H9 (cell line): ENCODE measurements at places on chromosomes 12 and 14. TPM values are rescaled to one million over a fixed set of nuclear protein-coding genes. Genes with fewer than 3 reads are reported as not detected.
A peak's percentile ranks its signal among the peaks of the same experiment; 100 is the strongest.

- no peaks in the 10 kb centered on the region for H3K27me3 ChIP-seq
- H3K27ac ChIP-seq, result no peak overlapping the region
- no peaks in the 10 kb centered on the region; the same call in 2 of the 3 replicates for H3K36me3 ChIP-seq
- peaks cover 4% of the 10 kb centered on the region; the same call in 1 of the 2 replicates for H3K4me1 ChIP-seq
- no peak overlapping the region for H3K4me3 ChIP-seq
- no peak for DNase-seq
Observed at GRCh38 chr14:26128931-26129671, 468.7 kb downstream of the NOVA1 start.

GRCh38 chr12:9760699-9761418, at the start of gene CD69:
Gene CD69, minus strand, starts transcription at chr12:9760901. Its CDS starts 81 bp downstream, at chr12:9760820.
- no peak for DNase-seq
- H3K4me1 ChIP-seq, result no peaks in the 10 kb centered on the region
- H3K27me3 ChIP-seq, result no peaks in the 10 kb centered on the region
- H3K27ac ChIP-seq, result no peak within 1 kb of the TSS
- no peaks in the 10 kb centered on the region for H3K36me3 ChIP-seq
- H3K4me3 ChIP-seq, result no peak within 1 kb of the TSS

Gene SERPINA3
- total RNA-seq, result not detected in 2 replicates

Gene ACSS3
- total RNA-seq, result 19.3 TPM in 2 replicates

GRCh38 chr14:75476274-75476995, 45.8 kb upstream of the BATF start:
- H3K4me3 ChIP-seq, result no peak overlapping the region
- peak; percentile 54 for DNase-seq
- no peak overlapping the region for H3K27ac ChIP-seq
- H3K4me1 ChIP-seq, result peaks cover 3% of the 10 kb centered on the region; the same call in 1 of the 2 replicates
- no peaks in the 10 kb centered on the region for H3K27me3 ChIP-seq
- peaks cover 6% of the 10 kb centered on the region for H3K36me3 ChIP-seq

Gene PROX2
- not detected in 2 replicates for total RNA-seq

Gene SUSD6
- total RNA-seq, result 3.6 and 3.7 TPM in 2 replicates

Gene MANSC1
- 9.1 and 9.8 TPM in 2 replicates for total RNA-seq

DNA sequence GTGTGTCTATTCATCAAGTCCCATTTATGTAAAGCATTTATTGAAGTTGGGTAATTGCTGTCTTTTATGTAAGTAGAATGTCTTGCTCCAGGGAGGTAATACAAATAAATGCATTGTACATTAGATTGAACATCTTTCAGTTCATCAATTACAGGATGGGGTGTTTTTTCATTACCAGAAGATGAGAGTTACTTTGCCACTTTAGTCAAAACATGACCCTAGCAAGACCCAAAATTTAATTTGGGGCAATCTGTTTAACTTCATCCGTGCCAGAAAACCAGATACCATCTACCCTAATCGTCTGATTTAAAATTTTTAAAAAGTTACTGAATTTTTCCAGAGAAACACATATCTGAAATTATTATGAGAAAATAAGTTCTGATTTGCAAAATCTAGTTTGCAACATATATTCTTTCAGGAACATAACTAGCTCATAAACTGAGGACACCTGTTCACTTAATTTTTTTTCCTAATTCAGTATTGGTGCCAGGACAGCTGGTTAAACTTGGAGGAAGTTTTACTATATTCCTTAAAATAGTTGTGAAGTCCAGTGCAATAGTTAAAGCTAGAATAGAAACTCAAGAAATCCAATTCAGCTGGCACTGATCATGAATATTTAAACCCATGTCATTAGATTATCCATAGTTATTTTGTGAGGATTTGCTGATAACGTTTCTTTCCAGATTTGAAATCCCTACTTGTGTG, 114.5 kb downstream of the SRGAP1 start:
- no peak for DNase-seq
- no peaks in the 10 kb centered on the region for H3K27me3 ChIP-seq

DNA sequence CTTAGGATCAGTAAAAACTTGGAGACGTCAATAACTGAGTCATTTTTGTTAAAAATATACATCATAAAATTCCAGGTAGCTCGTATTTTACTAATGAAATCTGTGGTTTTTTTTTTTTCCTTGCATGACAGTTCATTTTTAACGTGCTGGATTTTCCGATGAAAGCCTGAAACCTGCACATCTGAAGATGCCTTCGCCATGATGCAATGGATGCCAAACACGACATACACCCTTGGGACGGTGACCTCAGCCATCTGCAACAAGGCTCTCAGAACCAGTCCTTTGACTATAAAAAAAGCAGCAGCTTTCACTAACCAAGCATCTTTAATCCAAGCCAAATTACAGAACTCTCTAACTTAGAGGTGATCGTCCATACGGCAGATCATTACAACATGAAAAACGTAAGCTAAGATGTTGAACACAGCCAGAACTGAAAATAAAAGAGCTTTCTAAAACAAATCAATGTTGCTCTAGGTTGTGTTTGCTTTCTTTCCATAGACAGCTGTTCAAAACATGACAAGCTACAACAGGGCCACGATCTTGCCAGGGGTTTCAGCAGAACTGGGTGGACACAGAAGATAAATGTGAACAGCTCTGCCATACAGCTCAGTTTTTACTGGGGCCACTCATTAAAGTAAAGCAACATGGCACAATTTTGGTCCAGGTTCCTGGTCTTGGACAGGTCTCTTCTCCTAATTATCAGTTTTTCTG, 7.8 kb downstream of the NIN start:
- peaks cover 4% of the 10 kb centered on the region for H3K36me3 ChIP-seq
- peaks cover 21% of the 10 kb centered on the region for H3K27me3 ChIP-seq
- H3K4me3 ChIP-seq, result no peak overlapping the region
- peaks cover 5% of the 10 kb centered on the region; the same call in 1 of the 2 replicates for H3K4me1 ChIP-seq

DNA sequence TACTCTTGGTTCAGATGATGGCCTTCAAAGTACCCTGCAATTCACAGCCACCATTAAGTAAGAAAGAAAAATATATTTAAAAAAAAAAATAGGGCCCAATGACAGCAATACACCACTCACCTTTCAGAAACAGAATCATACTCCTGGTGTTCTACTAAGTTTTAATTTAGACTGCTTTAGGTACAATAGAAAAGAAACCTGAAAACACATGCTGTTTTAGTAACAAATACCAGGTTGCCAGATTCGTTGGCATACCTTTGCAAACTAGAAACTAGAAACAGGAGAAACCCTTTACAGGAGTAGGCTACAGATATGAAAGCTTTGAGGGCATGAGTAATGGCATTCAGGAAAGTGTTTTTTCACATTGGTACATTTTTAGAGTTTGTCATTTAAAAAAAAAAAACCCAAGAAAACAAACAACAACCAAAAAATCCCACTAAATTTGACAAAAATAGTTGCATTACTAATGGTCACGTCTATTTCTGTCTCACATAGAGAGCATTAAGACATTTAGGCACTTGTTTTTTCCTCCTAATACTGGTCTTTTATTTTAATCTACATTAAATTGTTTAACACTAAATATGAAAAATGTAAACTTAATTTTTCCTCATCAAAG, 4.0 kb downstream of the SIX1 start:
- H3K36me3 ChIP-seq, result no peaks in the 10 kb centered on the region; the same call in 2 of the 3 replicates
- no peak overlapping the region for H3K27ac ChIP-seq
- peaks cover 73% of the 10 kb centered on the region for H3K27me3 ChIP-seq
- H3K4me3 ChIP-seq, result no peak overlapping the region
- no peak for DNase-seq

Gene MFAP5
- 0.09 and 0.26 TPM in 2 replicates for total RNA-seq

DNA sequence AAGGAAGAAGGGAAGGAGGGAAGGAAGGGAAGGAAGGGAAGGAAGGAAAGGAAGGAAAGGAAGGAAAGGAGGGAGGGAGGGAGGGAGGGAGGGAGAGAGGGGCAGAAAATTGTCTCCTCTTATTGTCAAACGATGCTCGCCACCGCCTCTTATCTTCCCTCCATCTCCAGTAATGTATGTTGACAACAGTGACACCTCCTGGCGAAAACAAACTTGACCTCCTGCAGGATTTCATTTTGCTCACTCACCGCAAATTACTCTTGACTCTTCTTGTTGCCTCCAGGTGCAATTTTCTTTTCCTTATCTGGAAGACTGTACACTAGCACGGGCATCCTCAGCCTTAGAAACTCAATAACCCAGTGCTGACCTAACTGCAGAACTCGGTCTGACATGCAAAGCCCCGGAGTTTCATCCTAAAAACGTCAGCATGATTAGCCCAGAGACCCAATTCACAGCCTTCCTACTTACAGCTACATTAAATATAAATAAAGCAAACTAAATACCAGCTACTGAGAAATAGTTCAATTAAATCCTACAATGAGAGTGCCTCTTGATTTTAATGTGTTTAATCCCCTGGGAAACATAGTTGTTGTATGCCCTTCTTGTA, 512.4 kb upstream of the TMPO start:
- no peaks in the 10 kb centered on the region for H3K27me3 ChIP-seq
- no peaks in the 10 kb centered on the region for H3K4me1 ChIP-seq
- no peaks in the 10 kb centered on the region for H3K36me3 ChIP-seq
- no peak overlapping the region for H3K27ac ChIP-seq

- no peak overlapping the region for H3K27ac ChIP-seq
- no peak for DNase-seq
- H3K4me1 ChIP-seq, result no peaks in the 10 kb centered on the region; the same call in 1 of the 2 replicates
- H3K27me3 ChIP-seq, result no peaks in the 10 kb centered on the region
- H3K4me3 ChIP-seq, result no peak overlapping the region
Observed at GRCh38 chr12:83128540-83128939, 441.8 kb downstream of the TMTC2 start.

Gene COL2A1
- total RNA-seq, result 10.8 and 11.4 TPM in 2 replicates

- no peaks in the 10 kb centered on the region for H3K36me3 ChIP-seq
- H3K27ac ChIP-seq, result no peak overlapping the region
- DNase-seq, result no peak
- H3K27me3 ChIP-seq, result no peaks in the 10 kb centered on the region
- no peaks in the 10 kb centered on the region for H3K4me1 ChIP-seq
Observed at GRCh38 chr14:22449600-22449905, 139.5 kb downstream of the DAD1 start.

GRCh38 chr12:1213618-1214205, 222.7 kb downstream of the ERC1 start:
- H3K36me3 ChIP-seq, result no peaks in the 10 kb centered on the region
- H3K4me1 ChIP-seq, result no peaks in the 10 kb centered on the region
- no peaks in the 10 kb centered on the region for H3K27me3 ChIP-seq
- no peak for DNase-seq

- DNase-seq, result no peak
- no peak overlapping the region for H3K27ac ChIP-seq
- H3K4me3 ChIP-seq, result no peak overlapping the region
- H3K36me3 ChIP-seq, result no peaks in the 10 kb centered on the region
- H3K4me1 ChIP-seq, result no peaks in the 10 kb centered on the region
Observed at GRCh38 chr12:16675438-16675837, 69.5 kb upstream of the LMO3 start.

Gene PKP2
- 18.2 and 18.4 TPM in 2 replicates for total RNA-seq

Gene DAO
- total RNA-seq, result not detected in 2 replicates

Gene SERPINA9
- not detected in 2 replicates for total RNA-seq

Gene FGF6
- not detected in 2 replicates for total RNA-seq

Gene NDUFA12
- total RNA-seq, result 104 and 105 TPM in 2 replicates

GRCh38 chr12:106389151-106389550, 31.6 kb downstream of the POLR3B start:
- no peak overlapping the region for H3K27ac ChIP-seq
- H3K27me3 ChIP-seq, result no peaks in the 10 kb centered on the region
- H3K4me3 ChIP-seq, result no peak overlapping the region
- no peak for DNase-seq

DNA sequence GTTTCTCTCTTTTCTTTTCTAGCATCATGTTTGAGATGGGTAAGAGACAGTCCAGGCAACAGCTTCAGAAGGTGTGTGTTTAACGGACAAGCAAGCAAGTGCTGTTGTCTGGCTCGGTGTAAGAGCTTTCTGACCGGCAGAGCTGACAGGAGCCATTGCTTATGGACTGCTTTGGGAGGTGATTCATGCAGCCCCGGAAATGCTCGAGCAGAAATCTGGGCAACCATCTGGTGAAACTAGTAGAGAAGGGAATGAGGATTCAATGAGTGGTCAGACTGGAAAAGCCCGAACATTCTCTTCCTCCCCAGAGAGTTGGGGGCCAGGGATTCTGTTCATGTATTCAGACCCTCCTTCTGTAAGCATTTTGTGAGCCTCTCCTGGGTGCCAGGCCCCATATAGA, 24.4 kb downstream of the TUNAR start:
- no peaks in the 10 kb centered on the region for H3K27me3 ChIP-seq
- H3K4me1 ChIP-seq, result peaks cover 10% of the 10 kb centered on the region; the same call in 1 of the 2 replicates
- no peak for DNase-seq
- H3K36me3 ChIP-seq, result peaks cover 24% of the 10 kb centered on the region
- H3K4me3 ChIP-seq, result no peak overlapping the region

Gene MVK
- total RNA-seq, result 17.4 and 19.2 TPM in 2 replicates

DNA sequence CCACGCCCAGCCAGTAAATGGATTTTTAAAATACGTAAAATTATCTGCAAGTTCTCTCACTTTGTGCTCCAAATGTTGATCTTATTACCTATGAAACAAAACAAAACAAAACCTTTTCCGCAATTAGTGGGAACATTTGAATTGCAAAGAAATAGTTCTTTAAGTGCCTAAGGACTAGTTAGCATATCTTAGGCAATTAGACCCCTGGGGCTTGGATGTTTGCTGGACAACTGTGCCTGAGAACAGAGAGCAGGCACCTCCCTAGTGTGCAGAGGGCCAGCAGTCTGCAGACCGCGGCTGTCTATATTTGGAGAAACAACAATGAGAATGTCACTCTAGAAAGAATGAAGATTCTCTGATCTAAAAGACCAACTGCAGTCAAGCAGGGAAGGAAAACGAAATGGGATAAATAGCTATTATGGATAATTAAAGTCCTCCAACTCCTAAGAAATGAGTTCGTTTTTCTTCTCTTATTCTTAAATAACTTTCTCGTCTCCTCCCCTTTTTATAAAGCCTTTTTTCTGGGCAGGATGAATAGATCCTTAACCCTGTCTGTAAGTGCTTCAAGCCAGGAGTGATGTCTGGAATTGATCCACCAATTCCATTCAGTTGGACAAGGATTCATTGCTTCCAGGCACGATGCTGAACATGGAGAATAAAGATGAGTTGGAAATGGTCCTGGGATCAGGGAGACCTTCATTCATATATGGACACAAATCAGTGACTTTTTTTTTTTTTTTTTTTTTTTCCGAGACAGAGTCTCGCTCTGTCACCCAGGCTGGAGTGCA, 16.2 kb downstream of the SLC17A8 start:
- H3K27ac ChIP-seq, result no peak overlapping the region
- H3K36me3 ChIP-seq, result peaks cover 6% of the 10 kb centered on the region
- no peaks in the 10 kb centered on the region for H3K27me3 ChIP-seq
- DNase-seq, result peak; percentile 48

GRCh38 chr14:105093038-105093430, 27.8 kb upstream of the GPR132 start:
- H3K27ac ChIP-seq, result no peak overlapping the region
- H3K4me1 ChIP-seq, result no peaks in the 10 kb centered on the region; the same call in 1 of the 2 replicates
- H3K36me3 ChIP-seq, result no peaks in the 10 kb centered on the region; the same call in 2 of the 3 replicates
- H3K27me3 ChIP-seq, result peaks cover 8% of the 10 kb centered on the region; the same call in 1 of the 2 replicates

Gene REP15
- total RNA-seq, result 0.20 and 1.3 TPM in 2 replicates

- peak overlapping the region; percentile 30; the same call in 1 of the 3 replicates for H3K4me3 ChIP-seq
- no peaks in the 10 kb centered on the region for H3K36me3 ChIP-seq
- no peak overlapping the region for H3K27ac ChIP-seq
Observed at GRCh38 chr14:23487216-23487615, 17.7 kb downstream of the NGDN start.

Gene MOK
- total RNA-seq, result 2.8 and 3.0 TPM in 2 replicates

GRCh38 chr12:62684570-62685295, 218.1 kb downstream of the MON2 start:
- DNase-seq, result no peak
- no peak overlapping the region for H3K27ac ChIP-seq
- H3K4me3 ChIP-seq, result 0 out of 3 replicates have a peak overlapping the region, but pooled peaks have one; percentile 5
- H3K4me1 ChIP-seq, result peaks cover 8% of the 10 kb centered on the region
- no peaks in the 10 kb centered on the region for H3K27me3 ChIP-seq
- H3K36me3 ChIP-seq, result peaks cover 28% of the 10 kb centered on the region

GRCh38 chr12:124506145-124506831, 61.1 kb downstream of the NCOR2 start:
- H3K27me3 ChIP-seq, result no peaks in the 10 kb centered on the region
- peak; percentile 52 for DNase-seq
- H3K36me3 ChIP-seq, result peaks cover 11% of the 10 kb centered on the region
- H3K4me3 ChIP-seq, result peak overlapping the region; percentile 68; the same call in 1 of the 3 replicates
- H3K4me1 ChIP-seq, result peaks cover 5% of the 10 kb centered on the region; the same call in 1 of the 2 replicates

Gene AMN
- 1.9 and 2.2 TPM in 2 replicates for total RNA-seq
